ENCODE measurements at places on chromosomes 2 and 18.

DNA sequence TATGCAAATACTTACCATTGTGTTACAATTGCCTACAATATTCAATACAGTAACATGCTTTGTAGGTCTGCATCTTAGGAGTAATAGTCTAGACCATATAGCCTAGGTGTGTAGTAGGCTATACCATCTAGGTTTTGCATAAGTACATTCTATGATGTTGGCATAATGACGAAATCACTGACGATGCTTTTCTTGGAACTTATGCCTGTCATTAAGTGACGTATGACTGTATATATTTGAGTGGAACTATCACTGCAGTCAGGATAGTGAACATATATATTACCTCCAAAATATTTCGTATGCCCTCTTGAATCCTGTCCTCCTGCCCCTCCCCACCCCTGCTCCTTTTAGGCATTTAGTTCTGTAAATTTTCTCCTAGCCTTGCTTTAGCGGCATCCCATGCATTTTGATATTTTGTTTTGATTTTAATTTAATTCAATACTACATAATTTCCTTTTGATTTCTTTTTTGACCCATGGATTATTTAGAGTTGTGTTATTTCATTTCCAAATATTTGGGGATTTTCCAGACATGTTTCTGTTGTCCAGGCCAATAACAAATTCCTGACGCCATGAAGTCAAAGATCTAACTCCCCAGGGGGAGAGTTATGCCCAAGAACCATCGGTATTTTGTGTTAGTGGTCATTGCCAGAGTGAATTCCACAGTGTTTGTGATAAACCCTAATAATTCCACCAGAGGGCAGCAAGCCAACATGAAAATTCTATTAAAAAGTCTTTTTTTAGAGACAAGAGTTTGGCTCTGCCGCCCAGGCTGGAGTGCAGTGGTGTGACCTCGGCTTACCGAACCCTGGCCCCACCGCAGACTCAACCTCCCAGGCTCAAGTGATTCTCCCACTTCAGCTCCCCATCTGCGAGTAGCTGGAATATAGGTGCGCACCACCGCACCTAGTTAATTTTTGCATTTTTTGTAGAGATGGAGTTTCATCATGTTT is 24.2 kb upstream of the CASP8 start:
- no peak for DNase-seq

- DNase-seq = no peak
Observed at GRCh38 chr2:85323351-85323987, 4.3 kb downstream of the TGOLN2 start.

DNA sequence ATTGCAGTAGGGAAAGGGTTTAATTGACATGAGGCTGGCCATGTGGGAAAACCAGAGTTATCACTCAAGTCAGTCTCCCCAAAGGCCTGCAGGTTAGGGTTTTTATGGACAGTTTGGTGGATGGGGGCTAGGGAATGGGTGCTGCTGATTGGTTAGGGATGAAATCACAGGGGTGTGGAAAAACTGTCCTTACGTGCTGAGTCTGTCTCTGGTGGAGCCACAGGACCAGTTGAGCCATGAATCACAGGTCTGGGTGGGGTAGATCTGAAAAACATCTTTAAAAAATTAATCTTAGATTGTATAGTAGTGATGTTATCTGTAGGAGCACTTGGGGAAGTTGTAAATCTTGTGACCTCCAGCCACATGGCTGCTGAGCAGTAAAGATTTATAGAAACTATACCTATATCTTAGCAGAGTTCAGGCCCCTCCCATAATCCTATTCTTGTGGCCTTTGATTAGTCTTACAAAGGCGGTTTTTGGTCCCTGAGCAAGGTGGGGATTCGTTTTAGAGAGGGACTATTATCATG is 139.6 kb downstream of the COMMD1 start:
- DNase-seq = no peak

DNA sequence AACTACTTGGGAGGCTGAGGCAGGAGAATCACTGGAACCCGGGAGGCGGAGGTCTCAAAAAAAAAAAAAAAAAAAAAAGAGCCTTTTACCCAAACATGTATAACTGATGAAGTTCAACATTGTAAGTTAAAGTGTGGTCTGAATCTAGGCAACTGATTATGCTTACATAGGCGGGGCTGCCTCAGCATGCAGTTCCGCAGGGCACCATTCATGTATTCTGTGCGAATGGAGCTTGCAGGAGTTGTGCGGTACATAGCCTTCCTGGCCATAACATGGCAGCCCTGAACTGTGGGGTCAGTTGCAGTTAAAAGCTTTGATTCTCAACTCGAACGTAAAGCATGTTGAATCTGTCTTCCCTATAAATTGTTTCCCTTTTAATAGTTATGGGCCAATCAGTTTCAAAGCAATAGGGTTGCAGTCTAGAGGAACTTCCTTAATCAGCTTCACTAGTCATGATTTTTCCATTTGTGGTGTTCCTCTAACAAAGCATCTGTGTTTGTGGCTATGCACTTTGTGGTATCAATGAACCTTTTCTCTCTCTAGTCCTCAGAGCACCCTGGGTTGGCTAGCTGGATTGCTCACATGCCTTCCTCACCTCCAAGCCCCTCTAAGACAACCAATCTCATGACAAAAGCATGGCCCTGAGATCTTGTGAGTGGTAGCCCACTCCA is 30.6 kb upstream of the CEP68 start:
- no peak for DNase-seq

DNA sequence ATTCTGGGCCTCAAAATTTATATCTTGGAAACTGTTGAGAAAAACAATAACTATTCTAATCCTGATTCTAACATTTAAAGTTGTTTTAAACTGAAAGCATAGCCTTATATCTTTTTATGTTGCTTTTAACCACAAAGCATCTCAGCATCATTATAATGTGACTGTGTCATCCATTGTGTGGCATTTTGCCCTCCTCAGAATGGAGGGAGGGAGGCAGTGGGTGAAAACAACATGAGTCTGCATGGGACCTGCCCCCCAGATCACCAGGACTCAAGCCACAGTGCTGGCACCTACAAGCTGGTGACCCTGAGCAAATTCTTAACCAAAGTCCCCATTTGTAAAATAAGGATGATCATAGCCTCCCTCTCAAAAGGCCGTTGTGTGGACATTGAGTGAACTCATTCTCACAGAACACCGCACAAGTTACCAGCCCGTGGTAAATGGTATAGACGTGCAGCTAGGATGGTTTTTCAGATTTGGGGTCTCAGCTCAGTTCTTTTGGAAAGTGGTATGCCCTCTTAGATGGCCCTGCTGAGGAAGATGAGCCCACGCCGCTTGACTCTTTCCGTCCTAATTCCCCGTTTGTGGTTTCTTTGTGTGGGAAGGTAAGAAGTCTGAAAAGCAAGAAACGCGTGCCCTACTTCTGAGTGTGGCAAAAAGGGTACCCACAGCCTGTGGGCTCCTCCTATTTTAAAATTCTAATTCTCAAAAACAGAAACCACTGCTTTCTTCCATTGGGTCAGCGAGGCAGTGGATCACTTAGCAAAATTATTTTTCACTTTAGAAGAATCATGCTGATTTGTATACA is 305.0 kb upstream of the ID2 start:
- DNase-seq = no peak

- no peak for DNase-seq
Observed at GRCh38 chr2:31996571-31997150, 14.1 kb downstream of the MEMO1 start.

GRCh38 chr18:50877545-50878265 is 1.2 kb upstream of the ME2 start:
- no peak for DNase-seq

All from activated CD8-positive, alpha-beta memory T cell treated with anti-CD3 and anti-CD28 coated beads, Interleukin-2, amount 50 U/mL, for 48 hours (primary cell).